ENCODE measurements at places on chromosomes 3 and 15.

DNA sequence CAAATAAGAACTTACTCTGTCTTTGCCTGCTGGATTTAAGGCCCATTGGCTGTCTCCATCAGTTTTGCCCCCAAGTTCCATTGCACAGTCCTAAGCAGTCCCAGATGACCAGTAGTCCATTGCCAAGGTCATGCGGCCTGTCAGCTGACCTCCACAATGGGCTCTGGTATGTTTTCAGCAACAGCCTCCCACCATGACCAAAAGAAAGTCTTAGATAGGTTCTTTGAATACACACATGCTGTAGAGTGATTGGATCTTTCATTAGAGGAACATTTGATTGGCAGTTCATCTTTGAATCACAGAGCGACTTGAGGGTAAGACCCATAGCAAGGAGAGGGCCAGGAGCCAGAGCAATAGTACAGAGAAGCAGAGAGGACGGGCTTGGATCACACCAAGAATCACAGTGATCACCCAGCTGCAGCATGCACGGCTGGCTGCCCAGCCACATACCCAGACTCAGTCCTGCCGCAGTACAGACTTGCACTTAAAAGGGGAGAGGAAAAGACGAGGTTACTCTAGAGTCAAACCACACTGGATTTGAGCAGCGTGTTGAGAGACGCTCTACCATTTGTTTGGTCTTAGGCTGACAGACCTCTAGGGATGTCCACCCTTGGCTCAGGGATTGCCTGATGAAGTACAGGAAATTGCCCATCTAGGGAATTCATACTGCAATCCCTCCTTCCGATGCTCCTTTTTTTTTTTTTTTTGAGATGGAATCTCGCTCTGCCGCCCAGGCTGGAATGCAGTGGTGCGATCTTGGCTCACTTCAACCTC lies 50.4 kb downstream of the APH1B start:
- no peak overlapping the region for H3K27ac ChIP-seq
- no peak for DNase-seq
- H3K4me3 ChIP-seq: no peak overlapping the region
- H3K27me3 ChIP-seq: no peaks in the 10 kb centered on the region
- no peaks in the 10 kb centered on the region for H3K4me1 ChIP-seq

DNA sequence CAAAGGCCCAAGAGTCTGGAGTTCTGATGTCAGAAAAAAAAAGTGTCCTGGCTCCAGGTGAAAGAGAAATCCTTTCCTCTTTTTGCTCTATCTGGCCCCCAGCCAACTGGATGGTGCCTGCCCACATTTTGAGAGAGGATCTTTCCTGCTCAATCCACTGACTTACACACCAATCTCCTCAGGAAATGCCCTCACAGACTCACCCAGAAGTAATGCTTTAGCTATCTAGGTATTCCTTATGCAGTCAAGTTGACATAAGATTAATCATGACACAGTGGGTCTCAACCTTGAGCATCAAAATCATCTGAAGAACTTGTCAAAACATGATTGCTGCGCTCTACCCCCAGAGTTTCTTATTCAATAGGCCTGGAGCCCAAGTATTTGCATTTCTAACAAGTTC lies 31.2 kb downstream of the STRIT1 start:
- H3K36me3 ChIP-seq: no peaks in the 10 kb centered on the region
- H3K27me3 ChIP-seq: no peaks in the 10 kb centered on the region
- H3K4me1 ChIP-seq: no peaks in the 10 kb centered on the region
- DNase-seq: no peak
- no peak overlapping the region for H3K4me3 ChIP-seq

DNA sequence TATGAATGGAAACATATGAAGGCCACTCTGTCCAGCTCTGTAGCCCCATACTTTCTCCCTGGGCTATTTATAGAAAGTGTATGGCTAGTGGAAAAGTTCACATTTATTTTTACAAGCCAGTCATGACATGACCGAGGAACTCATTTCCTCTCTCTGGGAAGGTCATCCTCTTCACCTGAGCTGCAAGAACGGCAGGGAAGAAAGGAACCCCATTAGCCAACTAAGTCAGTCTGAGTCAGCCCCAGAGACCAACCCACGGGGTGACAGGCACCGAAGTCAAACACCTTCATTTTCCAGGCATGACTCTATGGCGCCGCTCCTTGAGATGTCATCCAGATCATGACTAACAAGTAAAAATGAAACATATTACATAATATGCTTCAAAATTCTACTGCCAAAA lies 4.8 kb downstream of the PAQR9 start:
- DNase-seq: no peak
- no peaks in the 10 kb centered on the region for H3K36me3 ChIP-seq
- H3K27ac ChIP-seq: peak overlapping the region; percentile 63
- H3K4me3 ChIP-seq: peak overlapping the region; percentile 3

- H3K36me3 ChIP-seq: no peaks in the 10 kb centered on the region
- no peak overlapping the region for H3K4me3 ChIP-seq
- no peaks in the 10 kb centered on the region for H3K27me3 ChIP-seq
- H3K4me1 ChIP-seq: peaks cover 44% of the 10 kb centered on the region
Observed at GRCh38 chr3:32421185-32421584, 29.5 kb downstream of the CMTM7 start.

DNA sequence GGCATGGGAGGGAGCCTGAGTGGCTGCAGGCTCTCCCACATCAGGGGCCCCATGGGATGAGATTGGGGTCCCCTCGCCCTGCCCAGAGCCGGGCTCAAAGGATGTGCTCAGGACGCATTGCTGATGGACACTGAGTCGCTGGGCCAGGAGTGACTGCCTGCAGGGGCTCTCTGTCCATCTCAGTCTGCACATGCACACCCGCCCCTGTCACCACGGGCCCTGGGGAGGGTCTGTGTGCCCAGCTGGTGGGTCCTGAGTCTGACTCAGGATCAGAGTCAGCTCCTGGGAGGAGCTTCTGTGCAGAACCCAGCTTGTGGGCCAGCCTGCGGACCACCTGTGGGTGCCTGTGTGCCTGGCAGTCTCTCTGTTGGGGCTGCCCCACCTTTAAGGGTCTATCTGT lies 18.1 kb downstream of the STAB1 start:
- H3K27ac ChIP-seq: no peak overlapping the region
- no peak overlapping the region for H3K4me3 ChIP-seq
- DNase-seq: no peak
- no peaks in the 10 kb centered on the region for H3K36me3 ChIP-seq
- H3K27me3 ChIP-seq: no peaks in the 10 kb centered on the region

DNA sequence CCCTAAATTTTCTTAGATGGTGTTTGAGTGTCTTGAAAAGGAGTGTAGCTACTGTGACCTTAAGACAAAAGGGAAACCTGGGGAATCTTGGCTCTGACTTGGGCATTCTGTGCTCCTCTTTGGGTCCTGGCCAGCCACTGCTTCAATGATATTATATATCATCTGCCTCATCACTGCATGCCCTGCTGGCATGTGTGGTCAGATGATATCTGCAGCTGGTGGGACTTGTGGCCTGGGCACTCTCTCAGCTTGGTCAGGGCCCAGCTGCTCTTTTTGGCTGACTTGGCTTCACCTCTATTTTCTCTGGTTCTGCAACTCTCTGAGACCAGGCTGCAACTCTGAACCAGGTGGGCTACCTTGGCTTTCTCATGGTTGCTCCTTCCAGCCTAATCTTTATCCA lies 446.1 kb upstream of the RARB start:
- DNase-seq: no peak
- no peaks in the 10 kb centered on the region for H3K36me3 ChIP-seq
- no peak overlapping the region for H3K27ac ChIP-seq
- H3K27me3 ChIP-seq: no peaks in the 10 kb centered on the region
- H3K4me3 ChIP-seq: no peak overlapping the region

- H3K4me1 ChIP-seq: peaks cover 5% of the 10 kb centered on the region
- H3K27ac ChIP-seq: no peak overlapping the region
- no peaks in the 10 kb centered on the region for H3K36me3 ChIP-seq
- no peak for DNase-seq
- no peaks in the 10 kb centered on the region for H3K27me3 ChIP-seq
Observed at GRCh38 chr15:24659622-24660021, 16.0 kb upstream of the NPAP1 start.

DNA sequence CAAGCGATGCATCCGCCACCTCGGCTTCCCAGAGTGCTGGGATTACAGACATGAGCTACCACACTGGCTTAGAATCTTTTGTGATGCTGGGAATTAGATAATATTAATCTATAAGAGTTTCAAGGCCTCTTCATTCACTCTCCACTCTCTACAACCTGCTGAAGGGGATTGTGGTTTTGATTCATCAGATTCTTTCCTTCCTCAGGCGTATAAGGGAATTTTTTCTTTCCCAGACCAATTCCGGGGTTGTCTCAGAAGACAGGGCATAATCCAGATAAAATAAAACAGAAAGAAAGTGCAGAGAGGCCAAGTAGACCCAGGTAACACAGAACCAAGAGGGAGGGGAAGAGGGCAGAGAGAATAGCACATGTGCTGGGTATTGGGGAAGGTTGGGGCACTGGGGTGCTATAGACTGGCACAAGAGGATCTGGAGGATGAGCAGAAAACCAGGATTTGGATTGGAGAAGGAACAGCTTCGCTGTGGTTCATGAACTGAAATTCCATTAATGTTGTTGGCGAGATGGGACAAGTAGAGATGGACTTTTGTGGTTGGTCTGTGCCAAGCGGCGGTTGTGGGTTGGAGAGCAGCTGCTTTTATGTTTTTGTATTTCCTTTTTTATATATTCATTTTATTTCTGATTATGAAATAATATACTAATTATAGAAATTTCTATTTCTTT lies 12.8 kb downstream of the ARL6IP5 start:
- peak overlapping the region; percentile 80 for H3K27ac ChIP-seq
- H3K4me1 ChIP-seq: peaks cover 97% of the 10 kb centered on the region
- H3K4me3 ChIP-seq: no peak overlapping the region
- DNase-seq: no peak
- no peaks in the 10 kb centered on the region for H3K27me3 ChIP-seq

DNA sequence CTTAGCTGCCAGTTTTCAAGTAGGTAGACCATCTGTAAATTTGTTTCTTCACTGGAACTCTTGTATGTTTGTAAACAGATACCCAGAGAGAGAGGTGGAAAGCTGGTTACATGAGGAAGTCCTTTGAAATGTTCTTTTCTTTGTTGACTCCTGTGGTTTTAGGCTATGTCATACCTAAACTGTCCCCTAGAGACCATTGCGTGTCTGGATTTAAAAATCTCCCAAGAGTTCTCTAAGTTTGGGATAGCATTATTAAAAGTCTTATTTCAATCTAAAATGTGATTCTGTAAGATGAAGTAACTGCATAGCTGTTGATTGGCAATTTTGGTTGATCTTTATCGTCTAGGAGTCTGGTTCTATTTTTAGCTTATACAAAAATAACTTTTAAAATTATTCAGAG lies 127.2 kb downstream of the GHSR start:
- peaks cover 94% of the 10 kb centered on the region for H3K4me1 ChIP-seq
- H3K27me3 ChIP-seq: no peaks in the 10 kb centered on the region
- H3K4me3 ChIP-seq: no peak overlapping the region
- DNase-seq: no peak
- H3K36me3 ChIP-seq: peaks cover 29% of the 10 kb centered on the region

GRCh38 chr3:179454887-179455286 lies 3.6 kb upstream of the GNB4 start:
- H3K4me3 ChIP-seq: no peak overlapping the region
- peaks cover 29% of the 10 kb centered on the region for H3K4me1 ChIP-seq
- H3K36me3 ChIP-seq: no peaks in the 10 kb centered on the region
- no peak for DNase-seq
- no peak overlapping the region for H3K27ac ChIP-seq

DNA sequence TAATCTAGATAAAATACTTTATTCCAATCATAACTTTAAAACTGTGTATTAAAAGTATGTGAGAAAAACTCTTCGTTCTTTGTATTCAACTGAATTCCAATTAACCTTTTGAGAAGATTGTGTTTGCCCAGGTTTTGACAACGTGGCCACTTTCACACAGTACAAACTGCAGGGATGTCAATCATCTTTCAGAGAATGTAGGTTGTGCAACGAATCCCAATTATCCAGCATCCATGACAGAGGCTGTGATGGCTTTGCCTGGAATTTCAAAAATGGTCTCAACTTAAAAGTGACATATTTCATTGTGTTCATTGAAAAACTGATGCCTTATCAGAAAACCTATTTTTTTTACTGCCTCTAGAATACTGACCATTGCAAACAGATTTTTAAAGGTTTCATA lies 615.1 kb upstream of the KCNMB2 start:
- H3K36me3 ChIP-seq: no peaks in the 10 kb centered on the region
- H3K4me1 ChIP-seq: no peaks in the 10 kb centered on the region
- no peak overlapping the region for H3K27ac ChIP-seq
- DNase-seq: no peak
- H3K4me3 ChIP-seq: no peak overlapping the region

DNA sequence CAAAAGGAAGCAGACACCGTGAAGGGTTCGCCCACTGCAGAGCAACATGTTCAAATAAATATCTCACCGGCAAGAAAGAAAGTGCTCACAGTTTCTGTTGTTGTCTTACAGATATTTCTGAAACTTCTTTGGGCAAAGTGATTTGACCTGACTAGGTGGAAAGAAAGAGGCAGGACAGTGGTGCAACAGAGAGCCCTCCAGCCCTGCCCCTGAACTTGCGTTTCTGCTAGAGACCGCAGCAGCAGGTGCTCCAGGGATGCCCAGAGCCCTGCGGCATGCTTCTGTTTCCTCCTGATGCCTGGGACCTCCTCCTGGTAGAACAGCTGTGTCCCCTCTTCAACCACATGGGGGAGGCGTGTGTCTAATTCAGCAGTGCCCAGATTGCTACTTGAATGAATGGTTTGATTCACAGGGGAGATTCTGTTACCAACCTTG lies 123.4 kb downstream of the ATP10A start:
- peaks cover 14% of the 10 kb centered on the region for H3K27me3 ChIP-seq
- no peaks in the 10 kb centered on the region for H3K36me3 ChIP-seq
- no peak for DNase-seq
- peaks cover 26% of the 10 kb centered on the region for H3K4me1 ChIP-seq
- H3K27ac ChIP-seq: no peak overlapping the region
- H3K4me3 ChIP-seq: no peak overlapping the region

GRCh38 chr3:183490211-183490601 lies 61.8 kb upstream of the MCF2L2 start:
- no peak for DNase-seq
- no peak overlapping the region for H3K27ac ChIP-seq
- no peak overlapping the region for H3K4me3 ChIP-seq
- H3K4me1 ChIP-seq: peaks cover 8% of the 10 kb centered on the region

DNA sequence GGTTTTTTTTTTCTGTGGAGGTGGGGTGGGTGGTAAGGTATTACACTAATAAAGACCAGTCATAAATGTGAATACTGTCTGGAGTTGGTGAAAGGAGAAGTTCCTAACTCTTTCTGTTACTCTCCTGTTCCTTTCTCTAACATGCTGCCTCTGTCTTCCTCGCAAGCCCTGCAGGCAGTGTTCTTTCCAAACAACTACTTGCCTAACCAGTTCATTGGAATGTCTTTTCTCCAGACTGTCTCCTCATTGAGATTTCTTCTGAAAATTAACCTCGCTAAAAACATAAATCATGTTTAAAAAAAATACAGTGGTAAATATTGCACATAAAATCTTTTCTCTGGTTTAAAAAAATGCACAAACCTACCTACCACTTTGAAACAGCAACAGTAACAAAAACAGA lies 135.2 kb downstream of the TP63 start:
- no peak overlapping the region for H3K27ac ChIP-seq
- H3K27me3 ChIP-seq: no peaks in the 10 kb centered on the region
- DNase-seq: no peak
- no peak overlapping the region for H3K4me3 ChIP-seq
- H3K36me3 ChIP-seq: no peaks in the 10 kb centered on the region
